HFF-Myc (cell line): ENCODE measurements at places on chromosomes 4 and X.

DNA sequence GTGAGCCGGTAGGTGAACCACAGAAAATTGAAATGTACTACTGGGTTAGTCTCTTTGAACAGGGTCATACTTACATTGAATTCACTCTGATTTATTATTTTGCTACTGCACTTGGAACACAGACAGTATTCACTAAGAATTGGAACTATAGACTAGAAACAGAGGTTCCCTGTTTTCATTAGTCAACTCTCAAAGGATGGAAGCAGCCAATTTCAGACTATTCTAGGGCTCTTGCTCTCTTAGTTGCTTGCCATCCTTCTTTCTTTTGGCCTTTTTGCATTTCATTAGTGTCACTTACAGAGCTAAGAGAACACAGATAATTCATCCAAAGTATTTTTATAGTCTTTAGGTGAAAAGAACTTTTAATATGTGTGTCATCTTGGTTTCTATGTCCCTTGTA, 52.6 kb downstream of the SHROOM3 start:
- DNase-seq: no peak

DNA sequence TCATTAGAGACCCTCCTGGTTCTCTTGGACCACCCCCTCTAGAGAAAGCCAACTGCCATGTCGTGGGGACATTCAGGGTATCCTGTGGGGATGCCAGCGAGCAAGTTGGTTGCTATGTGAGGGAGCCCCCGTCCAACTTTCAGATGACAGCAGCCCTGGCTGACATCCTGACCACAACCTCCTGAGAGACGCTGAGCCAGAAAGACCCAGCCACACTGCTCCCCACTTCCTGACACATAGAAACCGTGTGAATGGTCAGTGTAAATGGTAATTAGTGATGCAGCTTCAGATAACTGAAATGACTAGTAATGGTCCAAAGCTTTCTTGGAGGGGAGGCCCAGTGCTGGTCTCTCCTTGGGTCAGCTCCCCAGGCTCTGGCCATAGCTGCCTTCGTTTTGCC, 10.8 kb downstream of the CLCN4 start:
- no peak for DNase-seq

DNA sequence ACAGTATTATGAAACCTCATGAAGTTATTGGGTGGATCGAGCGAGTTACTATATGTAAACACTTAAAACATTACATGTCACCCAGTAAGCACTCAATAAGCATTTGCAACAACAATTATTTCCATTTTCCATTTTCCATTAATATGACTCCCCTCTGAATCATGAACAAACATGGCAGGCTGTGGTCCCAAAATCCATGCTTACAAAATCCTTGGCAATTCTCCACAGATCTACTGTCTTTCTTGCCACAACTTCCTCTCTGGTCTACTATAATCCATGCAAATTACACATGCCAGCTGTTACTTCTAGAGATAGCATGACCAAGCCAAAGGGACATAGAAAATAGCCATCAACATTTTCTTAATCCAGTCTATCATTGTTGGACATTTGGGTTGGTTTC, 22.0 kb downstream of the ASB11 start:
- no peak for DNase-seq

DNA sequence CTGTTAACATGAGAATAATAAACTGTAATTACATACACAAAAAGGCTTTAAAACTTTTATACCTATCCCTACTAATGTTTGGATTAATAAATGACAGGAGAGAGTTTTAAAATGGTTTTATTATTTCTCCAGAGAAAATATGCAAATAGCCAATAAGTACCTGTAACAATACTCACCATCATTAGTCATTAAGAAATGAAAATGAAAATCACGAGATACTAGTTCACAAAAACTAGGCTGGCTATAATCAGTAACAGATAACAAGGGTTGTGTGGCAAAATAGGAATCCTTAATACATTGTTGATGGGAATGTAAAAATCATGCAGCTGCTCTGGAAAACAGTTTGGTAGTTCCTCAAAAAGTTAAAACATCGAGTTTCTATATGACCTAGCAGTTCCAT, 25.2 kb upstream of the AP1AR start:
- no peak for DNase-seq

DNA sequence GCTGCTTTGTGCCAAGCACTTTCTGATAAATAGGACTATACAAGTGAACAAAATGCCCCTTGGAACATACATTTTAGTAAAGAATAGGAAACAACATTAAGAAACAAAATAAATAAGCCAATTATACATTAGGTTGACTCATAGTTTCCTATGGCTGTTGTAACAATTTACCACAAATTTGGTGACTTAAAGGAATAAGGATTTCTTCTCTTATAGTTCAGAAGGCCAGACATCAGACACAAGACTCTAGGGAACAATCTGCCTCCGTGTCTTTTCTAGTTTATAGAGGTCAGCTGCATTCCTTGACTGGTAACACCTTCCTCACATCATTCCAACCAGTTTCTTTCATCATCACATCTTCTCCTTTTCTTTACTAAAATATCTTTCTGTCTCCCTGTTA, 235.9 kb upstream of the PCDH18 start:
- no peak for DNase-seq

DNA sequence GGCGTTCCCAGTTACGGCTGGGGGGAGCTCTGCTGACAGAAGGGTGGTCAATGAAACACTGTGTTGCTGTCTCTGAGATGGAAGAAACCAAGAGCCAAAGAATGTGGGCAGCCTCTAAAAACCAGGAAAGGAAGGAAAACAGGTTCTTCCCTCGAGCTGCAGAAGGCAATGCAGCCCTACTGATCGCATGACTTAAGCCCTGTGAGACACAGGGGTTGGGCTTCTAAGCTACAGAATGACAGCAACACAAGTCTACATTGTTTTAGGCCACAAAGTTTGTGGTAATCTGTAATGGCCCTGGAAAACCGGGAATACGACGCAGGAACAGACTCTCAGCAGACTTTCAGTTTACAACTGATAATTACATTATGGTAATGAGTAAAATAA, 38.2 kb upstream of the MTNR1A start:
- no peak for DNase-seq

DNA sequence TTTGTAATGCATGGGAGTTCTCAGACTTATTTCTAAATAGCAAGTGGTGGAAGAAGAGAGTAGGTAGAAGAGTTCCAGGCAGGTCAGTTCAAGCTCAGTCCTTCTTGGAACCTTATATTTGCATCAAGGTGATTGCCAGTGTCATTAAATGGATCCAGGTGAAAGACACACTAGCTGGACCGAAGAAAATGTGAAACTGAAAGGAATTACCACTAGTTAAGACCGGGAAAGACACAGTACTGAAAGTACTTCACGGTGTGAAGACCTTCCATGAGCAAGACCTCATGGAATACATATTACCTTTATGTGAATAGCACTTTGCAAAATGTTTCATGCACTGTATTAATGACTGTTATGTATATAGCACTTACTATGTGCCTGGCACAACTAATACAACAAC, 19.1 kb downstream of the TMEM150C start:
- DNase-seq: no peak

- no peak for DNase-seq
These were observed 672 bp upstream of the C1QTNF7 start for GRCh38 chr4:15427161-15427560.

DNA sequence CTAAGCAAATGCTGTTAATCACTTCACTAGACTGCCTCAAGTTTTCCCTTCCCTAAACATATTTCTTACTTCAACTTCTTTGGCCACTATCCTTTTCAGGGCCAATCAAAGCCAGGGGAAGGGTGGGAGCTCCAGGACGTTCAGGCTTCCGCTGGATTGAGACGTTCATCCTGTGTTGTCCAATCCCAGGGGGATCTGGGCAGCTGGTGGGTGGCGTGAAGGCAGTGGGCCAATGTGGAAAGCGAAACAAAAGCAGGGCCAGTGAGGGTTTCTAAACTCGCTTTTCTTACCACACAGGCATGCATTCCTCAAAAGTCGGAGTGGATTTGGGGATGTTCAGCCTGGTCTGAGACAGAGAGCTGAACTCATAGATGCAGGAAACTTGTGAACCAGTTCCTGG, 7.6 kb downstream of the CXCL13 start:
- no peak for DNase-seq

- no peak for DNase-seq
These were observed 100.9 kb upstream of the ATP6AP2 start for GRCh38 chrX:40479777-40480318.

DNA sequence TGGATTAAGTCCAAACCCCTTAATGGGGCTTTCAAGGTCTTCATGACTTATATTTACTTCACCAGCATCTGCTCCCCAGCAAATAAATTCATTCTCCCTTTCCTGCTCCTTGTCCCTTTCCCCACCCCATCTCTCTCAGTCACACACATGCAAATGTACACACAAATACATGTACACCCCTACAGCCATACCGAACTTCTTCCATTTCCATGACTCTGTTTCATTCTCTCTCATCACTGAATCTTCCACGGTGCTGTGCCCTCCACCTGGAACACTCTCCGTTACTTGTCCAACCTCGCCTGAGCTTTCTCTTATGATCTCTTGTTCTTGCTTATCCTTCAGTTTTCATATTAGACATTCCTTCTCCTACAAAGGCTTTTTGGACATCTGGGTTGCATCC, 22.0 kb upstream of the RPA4 start:
- no peak for DNase-seq

DNA sequence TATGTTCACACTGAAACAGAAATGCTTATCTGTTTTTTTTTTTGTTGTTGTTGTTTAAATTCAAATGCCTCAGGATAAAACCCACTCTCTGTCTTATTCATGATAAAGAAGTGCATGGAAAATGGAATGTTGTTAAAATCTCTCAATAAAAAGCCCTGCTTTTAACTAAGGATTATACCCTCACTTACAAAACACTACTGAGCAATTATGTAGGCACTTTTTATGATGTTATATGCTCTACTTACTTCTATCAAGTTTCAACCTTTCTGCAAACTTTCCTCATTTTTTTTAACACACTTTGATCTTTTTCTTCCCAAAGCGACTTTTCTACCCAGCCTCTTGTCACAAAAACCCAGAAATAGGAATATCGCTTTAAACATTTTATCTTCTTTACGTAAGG, 26.5 kb downstream of the SLIT2 start:
- DNase-seq: no peak

DNA sequence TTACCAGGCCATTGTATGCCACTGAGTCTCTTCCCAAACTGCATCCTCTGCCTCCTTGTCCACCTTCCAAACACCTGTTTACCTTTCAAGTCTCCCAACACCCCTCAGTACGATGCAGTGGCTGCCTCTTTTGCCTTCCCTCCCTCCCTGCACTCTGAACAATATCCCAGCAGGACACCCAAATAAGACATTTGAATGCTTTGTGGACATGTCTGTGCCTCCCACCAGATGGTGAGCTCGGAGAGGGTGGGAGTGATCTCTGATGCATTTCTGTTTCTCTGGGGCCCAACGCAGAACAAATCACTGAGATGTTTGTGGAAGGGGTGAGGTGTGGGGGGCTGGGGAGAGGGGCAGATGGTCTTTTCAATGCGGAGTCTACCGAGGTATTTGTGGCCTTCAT, 33.4 kb downstream of the PJA1 start:
- no peak for DNase-seq

DNA sequence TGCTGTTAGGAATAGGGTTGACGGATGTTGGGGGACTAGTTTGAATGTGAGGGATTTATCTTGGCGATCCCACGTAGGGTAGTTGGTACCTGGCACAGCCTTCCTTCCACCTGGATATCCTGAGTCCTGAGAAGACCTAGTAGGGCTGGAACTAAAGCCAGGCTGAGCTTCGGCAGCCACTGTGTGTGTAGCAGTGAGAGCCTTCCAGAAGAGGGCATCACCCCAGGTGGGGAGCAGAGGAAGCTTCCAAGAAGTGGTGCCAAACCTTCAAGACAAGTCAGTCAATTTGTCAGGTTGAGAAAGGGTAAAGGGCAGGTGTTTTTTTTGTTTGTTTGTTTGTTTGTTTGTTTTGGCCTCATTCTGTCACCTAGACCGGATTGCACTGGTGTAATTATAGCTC, 1.2 kb upstream of the FGFBP2 start:
- DNase-seq: no peak

- DNase-seq: no peak
These were observed 1.1 kb downstream of the DCK start for GRCh38 chr4:70994387-70995099.
